NCI-H1092 (cell line): ENCODE measurements at places on chromosomes 5 and 9.

DNA sequence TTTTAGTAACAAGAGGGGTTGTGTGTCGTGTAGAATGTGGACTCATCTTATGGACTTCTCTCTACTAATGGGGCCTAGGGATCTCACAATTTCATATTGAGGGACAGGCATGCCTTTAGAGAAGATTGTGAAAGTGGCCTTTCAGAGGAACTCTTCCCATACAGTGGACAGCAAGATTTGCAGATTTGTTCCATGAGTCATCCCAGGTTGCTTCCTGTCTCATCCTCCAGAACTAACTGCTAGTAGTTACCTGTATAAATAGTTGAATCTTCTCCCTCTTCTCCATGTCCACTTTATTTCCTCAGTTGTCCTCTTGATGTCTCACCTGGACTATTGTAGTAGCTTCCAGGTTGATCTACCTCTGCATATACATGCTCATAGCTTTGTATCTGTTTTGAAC is 997.5 kb upstream of the CTNND2 start:
- no peak for DNase-seq

- no peak for DNase-seq
Observed at GRCh38 chr5:62708481-62709325, 130.1 kb downstream of the LRRC70 start.

GRCh38 chr5:82330530-82331270 is 52.5 kb upstream of the RPS23 start:
- DNase-seq, result no peak

DNA sequence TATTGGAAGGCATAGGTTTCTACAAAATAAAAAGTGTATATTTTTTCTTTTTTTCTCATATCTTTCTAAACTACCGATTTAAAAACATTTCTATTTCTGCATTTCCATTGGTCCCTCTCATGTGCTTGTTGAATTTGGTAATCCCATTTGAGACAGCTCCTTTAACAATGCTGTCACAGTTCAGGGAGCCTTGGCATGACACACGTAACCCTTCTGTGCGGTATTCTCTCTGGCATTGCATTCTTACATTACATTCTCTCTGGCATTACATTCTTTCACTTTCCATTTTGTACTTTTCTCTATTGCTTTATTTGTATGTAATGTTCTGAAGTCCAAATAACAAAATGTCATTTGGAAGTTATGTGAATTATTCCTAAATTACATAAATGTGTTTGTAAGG is 150.7 kb upstream of the RASGRF2 start:
- DNase-seq, result no peak
